ENCODE measurements at places on chromosomes 5 and 9.

DNA sequence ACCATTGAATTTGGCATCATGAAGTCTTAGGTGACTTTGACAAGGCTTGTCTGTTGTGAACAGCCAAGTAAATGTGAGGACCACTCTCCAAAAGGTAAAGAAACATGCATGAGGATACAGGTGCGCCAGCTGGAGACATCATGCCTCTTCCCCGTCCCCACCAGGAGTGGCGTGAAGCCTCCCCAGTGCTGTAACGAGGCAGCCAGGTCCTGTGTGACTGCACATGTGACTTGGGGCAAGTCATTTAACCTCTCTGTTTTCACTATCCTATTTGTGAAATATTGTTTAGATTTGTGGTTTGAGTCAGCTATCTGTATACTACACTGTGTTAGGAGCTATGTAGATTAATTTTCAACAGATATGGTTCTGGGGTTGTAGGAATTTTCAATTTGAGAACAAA is 65.0 kb downstream of the DOCK8 start:
- DNase-seq, result no peak

GRCh38 chr5:88391116-88391515 is 122.5 kb upstream of the TMEM161B start:
- no peak for DNase-seq

- no peak for DNase-seq
Observed at GRCh38 chr9:115202181-115202580, 84.2 kb upstream of the TNC start.

DNA sequence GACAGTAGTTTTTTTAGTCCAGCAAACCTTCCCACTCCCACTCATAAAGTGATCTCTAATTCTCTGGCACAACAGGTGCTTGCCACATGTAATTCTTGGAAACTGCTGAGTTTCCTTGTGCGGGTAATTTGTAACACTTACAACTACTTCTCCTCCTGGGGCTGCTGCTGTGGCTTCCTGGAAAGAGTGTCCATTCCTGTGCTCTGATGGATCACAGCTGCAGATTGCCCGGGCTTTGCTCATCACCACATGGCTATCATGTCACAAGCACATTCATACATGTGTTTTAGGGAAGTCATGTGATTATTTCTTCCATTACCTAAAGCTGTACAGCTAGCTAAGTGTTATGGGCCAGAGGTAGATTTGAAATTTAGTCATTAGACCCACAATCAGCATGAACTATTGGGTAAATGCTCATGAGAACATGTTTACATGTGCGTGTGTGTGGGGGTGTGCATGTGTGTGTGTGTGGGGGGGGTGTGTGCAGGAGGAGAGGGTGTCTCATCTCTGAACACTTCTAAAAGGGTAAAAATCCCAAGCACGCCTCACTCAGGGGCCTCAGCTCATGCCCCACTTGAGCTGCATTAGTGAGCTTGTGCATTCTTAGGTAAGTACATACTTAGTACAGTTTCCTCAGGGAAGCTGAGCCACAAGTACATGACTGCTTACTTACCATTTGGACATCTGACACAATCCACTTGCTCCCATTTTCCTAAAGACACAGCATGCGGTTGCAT is 118.1 kb upstream of the CCDC112 start:
- no peak for DNase-seq

- no peak for DNase-seq
Observed at GRCh38 chr5:102582696-102583095, 83.9 kb upstream of the SLCO6A1 start.
